ENCODE measurements at places on chromosomes 12 and 14. TPM values are rescaled to one million over a fixed set of nuclear protein-coding genes. Genes with fewer than 3 reads are reported as not detected.

DNA sequence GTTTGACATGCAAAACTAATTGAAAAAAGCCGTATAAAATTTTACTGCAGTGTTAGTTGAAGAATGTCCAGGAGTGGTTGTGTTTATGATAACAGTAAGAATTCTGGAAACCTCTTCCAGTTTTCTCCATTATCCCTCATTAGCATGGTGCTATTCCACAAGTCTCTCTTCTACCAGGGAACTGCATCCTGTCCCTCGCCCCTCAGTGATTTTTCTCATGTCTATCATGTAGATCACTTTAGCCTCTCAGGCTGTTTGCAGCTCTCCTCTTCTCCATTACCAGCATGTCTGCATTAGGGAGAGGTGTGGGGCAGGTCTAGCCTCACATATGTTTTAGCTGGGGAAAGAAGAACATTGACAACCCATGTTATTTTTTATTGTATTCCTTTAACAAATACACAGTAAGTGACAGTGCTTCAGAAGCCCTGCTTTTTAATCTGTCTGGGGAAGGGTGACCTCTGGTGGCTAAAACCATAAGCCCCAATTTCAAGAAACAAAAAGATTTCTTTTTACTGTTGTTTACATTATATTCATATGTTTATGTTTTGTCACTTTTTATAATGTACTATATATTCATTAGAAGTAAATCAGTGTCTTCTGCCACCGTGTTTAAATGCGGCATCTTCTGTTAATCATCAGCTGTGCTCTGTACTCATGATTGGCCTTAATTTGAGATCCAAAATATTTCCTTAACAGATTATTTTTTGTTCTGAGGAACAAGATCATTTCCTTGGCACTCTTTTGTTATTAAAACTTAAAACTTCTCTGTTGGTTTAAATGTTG, 70.7 kb downstream of the RASSF8 start:
- DNase-seq: peak; percentile 44

- peak; percentile 63 for DNase-seq
Measured at GRCh38 chr14:92513204-92513965, at the start of gene RIN3. Gene RIN3, plus strand, starts transcription at chr14:92513781. Its CDS starts 152 bp downstream, at chr14:92513933.

GRCh38 chr14:20428802-20429201, 7.2 kb downstream of the KLHL33 start:
- DNase-seq: no peak

GRCh38 chr12:119544765-119545625, 48.6 kb upstream of the TMEM233 start:
- peak; percentile 72 for DNase-seq

DNA sequence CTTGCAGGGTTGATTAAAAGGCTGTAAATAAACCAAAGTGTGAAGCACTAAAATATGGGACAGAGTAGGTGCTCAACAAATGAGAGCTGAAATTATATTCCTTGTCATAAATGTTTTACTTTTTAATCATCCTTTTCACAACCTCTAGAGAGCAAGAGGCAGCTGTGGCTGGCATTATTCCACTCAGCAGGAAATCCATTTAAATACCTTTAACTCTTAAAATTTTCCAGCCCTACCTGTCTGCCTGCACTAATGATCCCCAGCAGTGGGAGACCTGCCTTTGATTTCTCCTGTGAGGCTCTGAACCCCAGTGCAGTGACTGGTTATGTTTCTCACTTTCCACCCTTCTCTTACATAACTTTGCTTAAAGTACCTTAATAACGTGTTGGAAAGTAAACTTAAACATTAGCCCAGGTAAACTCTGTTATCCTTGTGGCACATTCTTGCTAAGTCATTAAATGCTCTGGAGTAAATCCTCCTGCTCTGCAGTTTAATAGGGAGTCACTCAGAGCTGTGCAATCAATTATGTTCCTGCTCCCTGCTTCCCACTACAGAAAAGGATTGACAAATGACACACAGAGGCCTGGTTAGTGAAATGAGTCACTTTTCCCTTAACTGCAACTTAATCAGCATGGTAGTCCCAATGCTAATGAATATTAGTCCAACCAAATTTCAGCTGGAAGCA, 755.7 kb upstream of the USP15 start:
- DNase-seq: no peak

GRCh38 chr12:13165617-13166041, 30.9 kb upstream of the EMP1 start:
- DNase-seq: peak; percentile 92

Gene KRT83
- total RNA-seq: not detected

Gene SOAT2
- 0.79 TPM for total RNA-seq
